ENCODE measurements at places on chromosomes 1 and 21.

DNA sequence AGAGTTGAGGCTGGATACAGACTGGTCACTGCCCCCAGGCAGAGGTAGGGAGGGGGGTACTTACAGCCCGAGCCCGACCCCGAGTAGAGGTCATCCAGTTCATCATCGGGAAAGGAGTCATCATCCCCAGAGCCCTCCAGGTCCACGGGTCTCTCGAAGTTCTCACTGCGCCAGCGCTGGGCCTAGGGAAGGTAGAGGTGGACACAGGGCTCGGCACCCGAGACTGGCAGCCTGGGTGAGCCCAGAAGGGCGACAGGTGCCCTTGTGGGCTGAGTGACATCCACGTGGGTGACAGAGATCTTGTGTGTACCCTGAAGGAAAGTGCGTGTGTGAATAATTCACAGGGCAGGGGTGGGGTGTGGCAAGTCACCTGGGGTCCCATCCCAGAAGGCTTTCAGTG lies 30.0 kb downstream of the SDC3 start:
- DNase-seq = no peak

- DNase-seq = no peak
Measured at GRCh38 chr1:177170756-177171535, at the start of gene BRINP2. BRINP2 (plus strand) TSS chr1:177170958; CDS start chr1:177229877, 58,919 bp downstream.

- DNase-seq = no peak
Measured at GRCh38 chr1:82920418-82921248, 1078.3 kb downstream of the TTLL7 start.

DNA sequence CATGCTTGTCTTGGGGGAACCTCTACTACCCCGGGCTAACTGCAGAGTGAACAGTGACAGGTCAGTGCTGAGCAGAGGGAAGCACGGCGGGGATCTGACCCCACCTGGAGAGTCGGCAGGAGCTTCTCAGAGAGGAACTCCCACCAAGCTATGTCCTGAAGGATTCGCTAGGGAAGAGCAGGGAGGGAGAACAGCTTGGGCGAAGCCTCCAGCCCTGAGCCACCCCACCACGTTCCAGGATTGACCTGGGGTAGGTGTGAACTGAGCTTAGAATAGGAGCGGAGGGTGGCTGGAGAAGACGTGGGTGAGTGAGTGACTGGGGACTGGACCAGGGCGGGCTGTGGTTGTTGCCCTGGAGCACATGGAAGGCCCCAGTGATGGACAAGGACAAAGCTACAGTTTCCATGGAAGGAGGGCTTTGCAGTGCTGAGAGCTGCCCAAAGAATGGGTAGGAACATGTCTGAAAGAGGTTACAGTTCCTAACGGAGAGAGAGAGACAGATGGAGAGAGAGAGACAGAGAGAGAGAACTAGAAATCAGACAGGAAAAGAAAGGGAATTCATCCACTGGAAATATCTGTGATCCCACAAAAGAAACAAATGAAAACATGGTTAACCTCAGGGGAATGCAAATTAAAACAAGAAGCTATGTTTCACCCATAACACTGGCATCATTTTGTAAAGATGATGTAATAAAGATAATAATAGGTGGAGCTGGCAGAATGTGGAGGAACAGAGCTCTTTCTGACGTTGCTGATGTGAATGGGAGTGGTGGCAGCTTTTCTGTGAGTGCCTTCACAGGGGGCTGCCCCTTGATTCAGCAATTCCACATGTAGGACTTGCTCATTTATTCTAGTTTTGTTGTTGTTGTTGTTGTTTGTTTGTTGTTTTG lies 17.2 kb downstream of the BSND start:
- no peak for DNase-seq

- DNase-seq = no peak
Measured at GRCh38 chr1:21165646-21166045, 11.1 kb downstream of the EIF4G3 start.

GRCh38 chr1:22177354-22178003 lies 34.6 kb upstream of the WNT4 start:
- DNase-seq = no peak
